Right cardiac atrium (tissue), 5 donors: ENCODE measurements at places on chromosomes 5 and 9. TPM values are rescaled to one million over a fixed set of nuclear protein-coding genes. Genes with fewer than 3 reads are reported as not detected.

The TPPP gene
- 12.2 TPM for polyA plus RNA-seq

The FAM151B gene
- polyA plus RNA-seq, result 0.59 TPM

The TXNDC8 gene
- not detected for polyA plus RNA-seq

The IL33 gene
- polyA plus RNA-seq, result 42.0 TPM

The SPATA31E1 gene
- polyA plus RNA-seq, result not detected

The AMBP gene
- polyA plus RNA-seq, result 0.11 TPM

The GLDC gene
- 0.29 TPM for polyA plus RNA-seq

The OR2S2 gene
- not detected for polyA plus RNA-seq

The IL31RA gene
- polyA plus RNA-seq, result not detected

The INSL4 gene
- not detected for polyA plus RNA-seq

The GNG10 gene
- 41.9 TPM for polyA plus RNA-seq

The ANXA1 gene
- polyA plus RNA-seq, result 139 TPM

The C8G gene
- polyA plus RNA-seq, result 1.4 TPM

The ERAP2 gene
- polyA plus RNA-seq, result 0.81 TPM

The TAF11L14 gene
- polyA plus RNA-seq, result not detected

The FOXD4L5 gene
- polyA plus RNA-seq, result not detected

The GZMA gene
- 0.93 TPM for polyA plus RNA-seq

The NR3C1 gene
- polyA plus RNA-seq, result 16.5 TPM

The PCDHB3 gene
- 0.61 TPM for polyA plus RNA-seq

The PPP6C gene
- 19.8 TPM for polyA plus RNA-seq

The SAPCD2 gene
- polyA plus RNA-seq, result 0.18 TPM

The SHOC1 gene
- polyA plus RNA-seq, result not detected

The GTF2H2 gene
- polyA plus RNA-seq, result 5.3 TPM

The DMRT3 gene
- not detected for polyA plus RNA-seq

The DENND4C gene
- 13.0 TPM for polyA plus RNA-seq

The CATSPER3 gene
- 0.48 TPM for polyA plus RNA-seq

The PPP3R2 gene
- polyA plus RNA-seq, result not detected

The PCDHGA6 gene
- 2.2 TPM for polyA plus RNA-seq

The NUTM2F gene
- not detected for polyA plus RNA-seq

The SLC46A2 gene
- polyA plus RNA-seq, result 0.02 TPM

The RANBP17 gene
- polyA plus RNA-seq, result 0.72 TPM
